Stimulated activated CD8-positive, alpha-beta memory T cell treated with anti-CD3 and anti-CD28 coated beads, Interleukin-15, amount 100 ng/mL, for 4 hours (primary cell): ENCODE measurements at places on chromosomes 4 and X.

GRCh38 chrX:136325377-136325776 lies 24.6 kb downstream of the ADGRG4 start:
- DNase-seq = no peak

DNA sequence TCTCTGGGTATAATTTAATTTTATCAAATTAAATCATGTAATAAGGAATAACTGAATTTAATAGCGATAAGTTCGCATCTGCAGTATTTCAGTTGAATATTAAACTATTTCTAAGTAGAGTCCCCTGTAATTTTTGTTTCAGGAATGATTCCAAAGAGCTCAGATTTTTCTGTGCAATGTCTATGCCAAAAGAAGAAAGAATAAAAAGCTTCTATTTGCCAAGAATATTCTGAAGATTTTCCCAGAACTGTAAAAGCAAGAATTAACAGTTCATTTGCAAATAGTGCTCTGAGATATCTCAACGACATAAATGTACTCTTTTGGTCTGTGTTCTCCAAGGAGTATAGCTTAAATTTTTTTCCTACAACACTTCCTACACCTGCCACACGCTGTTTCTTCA lies 1242.8 kb upstream of the DIAPH2 start:
- no peak for DNase-seq

GRCh38 chrX:150872773-150873336 lies 25.6 kb downstream of the CD99L2 start:
- no peak for DNase-seq

- no peak for DNase-seq
Measured at GRCh38 chr4:181150191-181150590, 1093.0 kb upstream of the TENM3 start.

- no peak for DNase-seq
Measured at GRCh38 chrX:41946989-41947612, 23.7 kb upstream of the CASK start.

DNA sequence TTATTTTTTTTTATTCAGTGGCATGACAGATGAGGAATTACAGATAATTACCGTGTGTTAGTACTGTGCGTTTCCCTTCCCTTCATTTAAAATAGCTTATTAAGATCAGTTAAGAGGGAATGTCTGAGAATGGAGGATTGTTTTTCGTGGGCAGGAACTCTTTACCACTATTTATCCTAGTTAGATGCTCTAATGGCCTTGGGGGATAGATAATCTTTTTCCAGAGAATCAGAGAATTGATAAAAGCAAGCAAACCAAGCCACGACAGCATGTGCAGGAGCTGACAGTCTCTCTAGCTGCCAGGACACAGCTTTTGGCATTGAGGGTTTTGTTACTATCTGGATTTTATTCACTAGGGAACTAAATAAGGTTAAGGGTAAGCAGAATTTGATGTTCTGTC lies 128.7 kb downstream of the DCLK2 start:
- DNase-seq = no peak

DNA sequence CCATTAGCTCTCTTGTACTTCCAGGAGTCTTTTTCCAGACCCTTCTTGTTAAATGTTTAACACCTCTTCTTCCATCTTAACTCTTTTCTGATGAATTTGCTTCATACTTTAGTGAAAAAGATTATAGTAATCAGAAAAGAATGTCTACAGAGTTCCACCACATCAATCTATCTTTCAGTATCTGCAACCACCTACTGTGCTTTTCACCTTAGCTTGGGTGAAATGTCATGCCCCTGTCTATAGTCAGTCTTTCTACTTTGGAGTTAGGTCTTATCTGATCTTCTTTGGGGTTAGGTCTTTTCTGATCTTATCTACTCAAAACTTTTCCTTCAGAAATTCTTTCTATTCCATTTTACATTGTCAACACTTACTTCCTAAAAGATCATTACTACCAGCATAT lies 1310.2 kb downstream of the PCDH7 start:
- DNase-seq = no peak

GRCh38 chrX:107324493-107325310 lies 118.3 kb downstream of the DNAAF6 start:
- DNase-seq = no peak

- DNase-seq = no peak
Measured at GRCh38 chrX:74788545-74789086, 136.6 kb downstream of the NEXMIF start.

DNA sequence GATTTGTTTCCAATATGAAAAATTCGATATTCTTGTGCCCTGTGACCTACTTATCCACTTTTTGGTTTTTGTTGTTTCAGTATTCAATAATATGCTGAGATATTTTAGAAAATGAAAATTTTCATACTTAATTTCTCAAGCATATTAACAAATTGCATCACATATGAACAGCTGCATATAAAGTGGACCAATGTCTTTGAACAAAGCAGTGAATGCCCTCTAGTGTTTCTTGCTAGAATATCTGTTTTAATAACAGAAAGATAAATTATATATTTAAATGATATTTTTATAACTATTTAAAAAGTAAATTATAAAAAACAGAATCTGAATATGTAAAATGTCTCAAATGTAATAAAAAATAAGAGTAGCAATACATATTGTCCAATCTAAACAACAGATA lies 31.7 kb upstream of the INTU start:
- no peak for DNase-seq
